ENCODE measurements at places on chromosomes 2 and 18.

DNA sequence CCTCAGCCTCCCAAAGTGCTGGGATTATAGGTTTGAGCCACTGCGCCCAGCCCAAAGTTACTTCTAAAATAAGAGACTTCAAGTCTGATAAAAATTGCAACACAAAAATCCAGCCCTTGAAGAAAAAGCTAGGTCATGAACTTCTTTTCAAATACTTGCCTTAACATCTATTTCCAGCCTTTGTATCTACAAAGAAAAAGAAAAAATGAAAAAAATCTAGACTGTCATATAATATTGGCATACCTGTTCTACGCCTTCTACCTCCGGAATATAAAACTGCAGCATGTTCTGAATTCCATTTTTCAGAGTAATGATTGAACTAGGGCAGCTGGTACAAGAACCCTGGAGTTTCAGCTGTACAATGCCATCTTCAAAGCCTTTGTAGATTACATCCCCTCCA lies 13.1 kb upstream of the GFPT1 start:
- DNase-seq = no peak

GRCh38 chr18:74804677-74805076 lies 207.0 kb downstream of the ZNF407 start:
- DNase-seq = no peak

DNA sequence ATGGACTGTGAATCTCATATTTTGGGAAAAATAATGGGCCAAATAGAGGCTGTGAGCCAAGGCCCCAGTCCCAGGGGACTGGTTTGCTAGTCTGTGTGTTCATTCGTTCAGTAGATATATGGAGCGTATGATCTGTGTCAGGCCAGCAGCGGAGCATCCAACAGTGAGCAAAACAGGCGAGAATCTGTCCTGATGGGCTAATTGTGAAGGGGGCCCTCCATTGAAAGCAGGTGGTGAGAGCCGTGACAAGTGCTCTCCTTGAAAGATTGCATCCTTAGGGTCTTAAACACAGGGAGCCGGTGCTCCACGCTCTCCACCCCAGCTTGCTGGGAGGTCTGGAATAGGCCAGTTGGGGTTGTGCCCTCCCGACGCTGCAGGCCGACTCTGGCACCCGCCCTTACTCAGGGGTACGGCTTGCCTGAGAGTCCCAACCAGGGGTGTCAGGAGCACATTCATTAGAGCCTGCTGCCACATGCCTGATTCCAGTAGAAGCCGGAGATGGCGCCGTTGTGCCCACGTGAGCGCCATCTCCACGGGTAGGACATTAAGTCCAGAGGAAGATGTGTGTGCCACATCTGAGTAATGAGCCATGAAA lies 213.3 kb downstream of the SH3RF3 start:
- DNase-seq = peak; percentile 26

GRCh38 chr2:150125708-150126107 lies 361.8 kb downstream of the RND3 start:
- DNase-seq = no peak

DNA sequence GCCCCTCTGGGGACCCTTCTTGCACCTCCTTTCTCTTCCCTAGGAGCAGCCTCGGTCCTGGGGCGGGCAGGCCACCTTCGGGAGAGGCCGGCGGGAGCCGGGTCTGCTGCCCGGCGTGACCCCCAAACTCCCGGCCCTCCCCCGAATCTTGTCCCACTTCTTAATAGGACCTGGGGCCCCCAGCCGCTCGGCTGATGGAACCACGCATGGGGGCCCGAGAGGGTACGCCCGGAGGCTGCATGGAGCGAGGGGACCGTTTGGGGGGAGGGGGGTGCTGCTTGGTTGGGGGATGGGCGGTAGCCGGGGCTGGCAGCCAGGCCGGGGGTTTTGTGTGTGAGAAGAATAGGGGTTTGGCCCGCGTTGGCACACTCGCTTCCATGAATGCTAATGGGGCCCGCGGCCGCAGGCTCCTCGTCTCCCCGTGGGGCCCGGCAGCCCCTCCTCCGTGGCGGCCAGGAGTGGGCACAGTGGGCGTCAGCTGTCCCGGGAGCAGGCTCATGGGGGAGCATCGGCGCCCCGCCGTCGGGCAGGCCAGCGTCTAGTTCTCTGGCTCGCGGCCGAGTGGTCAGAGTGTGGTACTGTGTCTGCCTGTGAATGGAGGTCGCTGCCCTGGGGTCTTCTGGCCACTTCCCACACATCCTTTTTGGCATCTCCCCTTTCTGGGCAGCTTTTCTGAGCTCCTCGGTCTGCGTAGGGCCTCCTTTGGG lies 1.0 kb downstream of the GAREM2 start:
- no peak for DNase-seq

- no peak for DNase-seq
Observed at GRCh38 chr2:207479198-207479785, 50.5 kb upstream of the CREB1 start.

- DNase-seq = no peak
Observed at GRCh38 chr18:45413180-45413836, 202.0 kb upstream of the SLC14A2 start.

GRCh38 chr18:36378205-36378604 lies 80.7 kb downstream of the FHOD3 start:
- DNase-seq = peak; percentile 38

GRCh38 chr2:217418544-217418943 lies 558.7 kb upstream of the TNP1 start:
- no peak for DNase-seq

GRCh38 chr2:3433776-3434400 lies 54.4 kb downstream of the TRAPPC12 start:
- DNase-seq = no peak

- DNase-seq = no peak
Observed at GRCh38 chr18:62177271-62177670, 9.6 kb downstream of the PIGN start.

DNA sequence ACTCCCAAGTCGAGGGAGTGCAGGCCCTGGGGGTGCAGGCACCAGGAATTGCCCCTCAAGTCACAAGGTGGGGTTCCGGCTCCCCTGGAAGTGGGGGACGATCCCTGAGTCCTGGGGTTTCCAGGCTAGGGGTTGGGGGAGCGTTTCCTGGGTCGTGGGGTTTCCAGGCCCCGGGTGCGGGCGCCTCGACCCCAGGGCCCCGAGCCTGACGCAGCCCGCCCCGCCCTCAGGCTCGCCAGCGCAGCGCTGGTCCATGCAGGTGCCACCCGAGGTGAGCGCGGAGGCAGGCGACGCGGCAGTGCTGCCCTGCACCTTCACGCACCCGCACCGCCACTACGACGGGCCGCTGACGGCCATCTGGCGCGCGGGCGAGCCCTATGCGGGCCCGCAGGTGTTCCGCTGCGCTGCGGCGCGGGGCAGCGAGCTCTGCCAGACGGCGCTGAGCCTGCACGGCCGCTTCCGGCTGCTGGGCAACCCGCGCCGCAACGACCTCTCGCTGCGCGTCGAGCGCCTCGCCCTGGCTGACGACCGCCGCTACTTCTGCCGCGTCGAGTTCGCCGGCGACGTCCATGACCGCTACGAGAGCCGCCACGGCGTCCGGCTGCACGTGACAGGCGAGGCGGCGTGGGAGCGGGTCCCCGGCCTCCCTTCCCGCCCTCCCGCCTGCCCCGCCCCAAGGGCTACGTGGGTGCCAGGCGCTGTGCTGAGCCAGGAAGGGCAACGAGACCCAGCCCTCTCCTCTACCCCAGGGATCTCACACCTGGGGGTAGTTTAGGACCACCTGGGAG lies 12.0 kb downstream of the SIGLEC15 start:
- DNase-seq = peak; percentile 58

DNA sequence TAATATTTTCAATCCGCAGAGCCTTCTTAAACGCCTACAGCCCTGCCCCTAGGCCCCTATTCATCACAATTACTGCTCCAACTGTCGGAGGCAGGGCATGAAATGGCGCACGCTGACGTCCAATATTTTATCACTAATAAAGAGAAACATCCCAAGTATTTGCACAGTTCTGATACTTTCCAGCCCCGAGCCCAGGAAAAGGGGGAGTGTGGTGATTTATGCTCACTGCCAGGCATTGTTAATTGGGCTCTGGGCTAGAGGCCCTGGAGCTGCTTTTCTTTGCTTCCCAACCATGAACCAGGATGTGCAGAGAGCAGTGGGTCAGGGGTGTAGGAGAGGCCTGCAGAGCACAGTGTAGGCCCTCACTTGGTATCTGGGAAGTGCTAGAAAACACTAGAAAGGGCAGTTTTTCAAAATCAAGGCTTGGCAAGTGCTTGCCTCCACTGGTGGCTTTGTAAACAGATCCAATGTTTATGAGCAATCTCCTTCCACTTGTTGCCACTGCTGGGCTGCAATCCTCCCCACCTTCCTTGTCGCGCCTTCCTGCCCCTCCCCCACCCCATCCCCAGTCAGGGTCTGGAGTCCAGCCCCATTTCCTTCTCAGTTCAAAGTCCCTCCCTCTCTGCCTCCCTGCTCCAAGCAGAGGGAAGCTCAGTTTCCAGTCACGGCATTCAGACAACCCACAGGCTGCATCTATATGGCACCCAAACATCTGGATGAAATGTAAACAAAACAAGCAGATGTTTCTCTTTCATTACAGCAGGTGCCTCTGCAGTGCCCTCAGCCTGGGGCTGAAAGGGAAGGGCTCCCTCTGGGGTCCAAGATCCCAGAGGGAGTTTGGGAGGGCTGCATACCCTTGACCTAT lies 83.9 kb upstream of the PKDCC start:
- DNase-seq = no peak

- no peak for DNase-seq
Observed at GRCh38 chr2:174902506-174903263, 102.5 kb downstream of the CHN1 start.

DNA sequence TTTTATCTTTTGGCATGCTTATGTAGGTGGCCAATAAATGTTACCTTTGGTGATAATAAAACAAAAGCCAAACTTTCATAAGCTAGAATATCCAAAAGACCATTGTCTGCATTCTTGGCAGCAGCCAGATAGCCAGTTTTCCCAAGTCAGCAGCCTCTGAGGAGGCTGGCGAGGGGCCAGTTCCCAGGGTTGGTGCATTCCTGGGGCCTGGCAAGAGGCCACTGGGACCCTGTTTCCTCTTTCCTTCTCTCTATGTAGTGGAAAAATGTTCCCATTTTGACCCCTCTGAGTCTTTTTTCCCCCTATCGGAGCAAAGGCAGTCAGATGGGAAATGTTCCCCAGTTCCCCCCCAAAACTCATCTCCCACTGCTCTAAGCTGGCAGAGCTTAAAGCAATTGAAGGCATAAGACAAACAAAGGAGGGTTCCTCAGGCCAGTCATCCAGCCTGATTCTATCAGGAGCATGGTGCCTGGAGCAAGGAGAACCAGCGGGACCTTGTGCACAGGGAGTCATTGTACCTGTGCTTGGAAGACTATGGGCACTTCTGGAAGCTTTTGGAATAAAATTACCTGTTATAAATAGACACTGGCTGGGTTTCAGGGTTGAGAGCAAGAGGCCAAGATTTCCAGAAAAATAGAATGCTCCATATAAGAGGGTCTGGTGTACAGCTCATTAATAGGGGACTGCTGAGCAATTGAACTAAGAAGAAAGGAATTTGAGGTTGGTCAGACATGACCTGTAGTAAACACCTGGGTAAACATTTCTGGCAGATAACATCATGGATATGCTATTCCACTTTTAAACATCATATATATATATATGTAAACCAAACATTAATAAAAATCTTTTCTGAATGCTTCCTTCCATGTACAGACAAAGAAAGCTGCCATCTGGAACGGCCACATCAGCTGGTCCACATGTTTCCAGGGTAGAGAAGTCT lies 63.4 kb downstream of the NCKAP5 start:
- no peak for DNase-seq

GRCh38 chr2:139374296-139374850 lies 594.2 kb upstream of the NXPH2 start:
- DNase-seq = no peak

GRCh38 chr2:106972782-106973181 lies 86.8 kb upstream of the ST6GAL2 start:
- DNase-seq = no peak

GRCh38 chr18:59876310-59876626 lies 23.5 kb upstream of the PMAIP1 start:
- no peak for DNase-seq

- no peak for DNase-seq
Observed at GRCh38 chr2:236597629-236598028, 28.0 kb downstream of the ACKR3 start.

DNA sequence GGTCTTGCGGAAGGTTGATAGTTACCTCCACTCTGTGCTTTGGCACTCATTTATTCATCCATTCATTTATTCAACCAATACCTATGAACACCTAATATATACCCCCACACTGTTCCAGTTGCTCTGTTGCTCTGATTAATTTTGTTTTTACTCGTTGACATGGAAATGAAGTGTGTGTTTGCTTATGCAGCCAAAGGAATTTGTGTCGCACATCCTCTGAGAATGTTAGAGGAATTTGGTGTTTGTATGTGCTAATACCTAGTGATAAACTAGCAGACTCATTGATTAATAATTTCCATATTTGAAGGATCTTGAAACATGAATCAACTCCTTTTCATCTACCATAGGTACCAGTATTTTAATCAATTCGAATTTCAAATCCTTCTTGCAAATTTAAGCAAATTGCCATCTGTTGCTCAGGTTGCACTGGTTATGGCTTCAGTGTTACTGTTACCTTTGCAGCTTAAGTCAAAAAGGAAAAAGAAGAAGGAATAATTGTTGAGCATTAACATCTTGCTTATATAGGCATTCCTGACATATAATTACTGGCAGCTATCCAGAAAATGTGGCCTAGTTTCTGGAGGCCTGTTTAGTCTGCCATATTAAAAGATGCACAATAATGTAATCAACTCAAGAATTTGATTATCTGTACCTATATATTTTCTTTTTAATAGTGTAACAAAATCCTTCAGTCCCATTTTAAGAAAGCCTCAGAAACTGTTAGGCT lies 25.7 kb upstream of the CRIM1 start:
- DNase-seq = no peak

GRCh38 chr18:80124131-80124530 lies 15.1 kb downstream of the ADNP2 start:
- no peak for DNase-seq

GRCh38 chr2:160471950-160472349 lies 21.7 kb downstream of the RBMS1 start:
- DNase-seq = no peak

DNA sequence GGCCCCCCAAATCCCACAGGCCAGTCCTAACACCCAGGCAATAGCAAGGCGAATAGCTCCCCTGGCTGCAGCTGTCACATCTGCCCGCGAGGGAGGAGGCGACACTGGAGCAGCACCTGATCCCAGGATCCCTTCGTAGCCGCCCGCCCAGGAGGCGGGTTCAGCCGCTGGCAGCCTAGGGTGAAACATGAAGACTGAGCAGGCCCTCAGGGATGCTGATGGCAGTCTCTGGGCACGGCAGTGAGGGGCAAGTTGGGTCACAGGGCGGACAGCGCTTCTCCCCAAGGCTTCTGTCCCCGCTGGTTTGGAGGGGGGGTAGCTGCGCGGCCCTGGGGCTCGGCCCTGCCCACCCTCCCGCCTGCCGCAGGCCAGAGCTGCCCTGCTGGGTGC lies 1.9 kb downstream of the DNMT3A start:
- peak; percentile 88 for DNase-seq

GRCh38 chr2:207792244-207792785 lies 22.6 kb upstream of the FZD5 start:
- DNase-seq = no peak

DNA sequence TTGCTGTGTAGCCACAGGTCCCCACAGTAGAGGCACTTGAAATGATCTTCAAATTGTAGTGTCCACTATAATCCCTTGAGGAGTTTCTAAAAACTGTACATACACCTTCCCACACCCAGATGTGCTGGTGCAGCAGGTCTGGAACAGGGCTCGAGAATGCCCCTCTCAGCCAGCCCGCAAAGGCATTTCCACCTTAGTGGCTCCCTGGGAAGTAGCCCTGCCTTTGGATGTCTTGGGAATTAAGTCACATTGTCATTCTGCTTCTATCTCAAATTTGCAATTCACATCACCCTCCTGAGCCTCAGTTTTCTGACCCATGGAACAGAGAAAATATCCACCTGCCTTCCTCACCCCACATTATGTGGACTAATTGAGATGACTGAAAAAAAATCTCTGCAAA lies 44.3 kb upstream of the TCF7L1 start:
- no peak for DNase-seq
